Skeletal muscle cell (primary cell): ENCODE measurements at places on chromosomes 4 and X.

DNA sequence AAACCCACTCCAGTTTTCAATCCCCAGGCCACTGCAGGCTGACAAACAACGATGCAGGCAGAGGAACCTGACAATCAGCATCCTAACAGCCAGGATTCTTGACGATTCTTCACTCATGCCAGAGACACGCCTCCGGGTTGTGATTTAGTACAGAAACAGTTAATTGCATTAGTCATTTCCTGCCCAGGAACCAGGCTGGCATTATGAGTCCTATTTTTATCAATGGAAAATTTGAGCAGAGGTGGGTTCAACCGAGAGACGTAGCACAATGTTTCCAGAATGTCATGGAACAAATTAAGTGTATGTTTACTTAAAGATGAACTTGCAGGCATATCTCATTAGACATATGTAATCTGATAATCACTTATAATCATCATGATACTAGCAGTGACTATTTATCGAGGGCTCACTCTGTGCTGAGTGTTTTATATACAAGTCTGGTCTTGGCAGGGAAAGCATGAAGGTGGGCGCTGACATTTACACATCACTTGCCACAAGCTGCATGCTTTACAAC lies 159.7 kb downstream of the NSUN7 start:
- no peak for DNase-seq

DNA sequence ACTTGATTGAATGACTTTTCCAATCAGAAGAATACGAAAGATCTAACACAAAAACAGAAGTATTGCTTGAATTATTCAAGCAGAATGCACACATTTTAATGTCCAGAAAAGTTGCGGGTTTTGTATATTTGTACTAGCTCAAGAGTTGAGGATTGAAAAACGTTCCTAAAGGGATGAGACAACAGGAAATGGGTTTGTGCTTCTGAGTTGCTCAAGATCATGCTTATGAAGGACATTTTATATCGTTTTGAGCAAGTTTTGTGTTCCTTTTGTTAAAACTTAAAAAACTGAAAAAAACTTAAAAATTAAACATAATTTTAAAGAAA lies 353 bp upstream of the SMIM10 start:
- DNase-seq, result peak; percentile 26

GRCh38 chr4:52512291-52512690 lies 146.8 kb downstream of the USP46 start:
- DNase-seq, result no peak

- DNase-seq, result no peak
These were observed 7.5 kb upstream of the ACSL1 start for GRCh38 chr4:184833046-184833838.

DNA sequence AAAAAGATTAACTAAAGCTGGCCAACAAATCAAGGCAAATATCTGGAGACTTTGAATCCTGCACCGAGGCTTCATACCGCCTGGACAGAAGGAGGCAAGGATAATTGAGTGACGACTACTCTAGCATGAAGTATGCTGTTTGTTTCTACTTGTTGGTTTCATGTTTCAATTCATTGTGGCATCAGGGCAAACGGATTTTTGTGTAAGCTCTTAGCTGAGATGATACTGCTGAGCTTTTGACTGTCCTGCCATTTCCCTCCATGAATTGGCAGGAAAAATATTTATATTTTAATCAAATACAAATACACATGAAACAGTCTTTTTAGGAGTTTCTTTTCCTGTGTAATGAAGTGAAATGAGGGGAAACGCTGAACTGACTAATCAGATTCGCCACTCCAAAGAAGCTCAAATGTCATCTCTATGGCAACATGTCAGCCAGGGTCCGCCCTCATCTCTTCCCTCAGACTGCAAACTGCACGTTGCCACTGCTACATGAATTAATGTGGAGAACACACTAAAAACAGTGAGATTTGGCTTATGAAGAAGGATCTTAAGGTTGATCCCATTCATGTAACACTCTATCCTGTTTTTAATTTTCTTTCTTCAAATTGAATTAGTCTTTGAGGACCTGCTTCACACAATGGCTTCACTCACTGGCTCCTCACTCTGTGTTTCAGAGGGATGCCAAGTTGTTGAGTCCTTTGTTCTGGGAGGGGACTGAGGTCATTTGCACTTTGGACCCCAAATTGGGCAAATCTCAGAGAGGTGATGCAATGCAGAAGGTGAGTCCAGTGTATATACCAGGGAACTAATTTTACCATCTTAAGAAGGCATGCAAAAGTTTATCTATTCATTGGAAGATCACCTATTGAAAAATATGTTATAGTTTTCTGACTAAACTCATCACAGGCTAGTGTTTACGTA lies 149.6 kb upstream of the MID1 start:
- no peak for DNase-seq

DNA sequence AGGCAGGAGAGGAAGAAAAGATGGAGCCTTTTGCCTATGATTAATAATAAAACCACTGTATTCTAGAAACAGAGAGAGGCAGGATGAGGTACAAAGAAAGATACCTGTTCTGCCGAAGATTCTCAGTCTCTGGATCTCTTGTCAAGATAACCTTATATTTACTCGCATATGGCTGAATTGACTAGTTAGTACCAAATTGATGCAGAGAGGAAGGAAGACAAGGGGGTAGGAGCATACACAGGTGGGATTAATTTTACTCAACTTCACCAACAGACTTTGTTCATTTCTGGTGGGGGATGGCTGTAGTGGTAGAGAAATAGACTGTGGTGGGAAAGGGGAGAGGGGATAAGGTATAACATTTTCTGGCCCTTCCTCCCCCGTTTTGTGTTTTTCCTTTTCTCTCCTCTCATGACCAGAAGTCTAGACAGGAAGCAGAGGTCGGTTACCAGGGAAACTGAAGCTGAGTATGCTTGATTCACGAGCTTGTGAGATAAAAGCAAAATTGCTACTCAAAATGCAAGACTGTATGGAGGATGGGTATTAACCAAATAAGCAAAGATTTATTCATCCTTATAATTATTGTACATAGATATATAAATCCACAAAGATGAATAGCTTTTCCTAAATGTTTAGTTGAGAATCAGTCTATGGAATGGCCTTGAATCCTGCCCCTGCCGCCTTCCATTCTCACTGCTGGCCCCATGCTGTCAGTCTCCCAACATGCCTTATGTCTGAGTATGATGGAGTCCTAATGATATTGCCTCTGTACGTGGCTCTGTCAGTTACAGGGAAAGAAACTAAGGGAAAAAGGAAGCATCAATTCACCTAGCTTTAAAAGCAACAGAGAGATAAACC lies 17.8 kb upstream of the PAGE2B start:
- no peak for DNase-seq

GRCh38 chr4:38860788-38861424 lies 4.3 kb upstream of the TLR6 start:
- DNase-seq, result no peak

- DNase-seq, result no peak
These were observed 22.9 kb upstream of the FRMPD4 start for GRCh38 chrX:12115377-12115776.

DNA sequence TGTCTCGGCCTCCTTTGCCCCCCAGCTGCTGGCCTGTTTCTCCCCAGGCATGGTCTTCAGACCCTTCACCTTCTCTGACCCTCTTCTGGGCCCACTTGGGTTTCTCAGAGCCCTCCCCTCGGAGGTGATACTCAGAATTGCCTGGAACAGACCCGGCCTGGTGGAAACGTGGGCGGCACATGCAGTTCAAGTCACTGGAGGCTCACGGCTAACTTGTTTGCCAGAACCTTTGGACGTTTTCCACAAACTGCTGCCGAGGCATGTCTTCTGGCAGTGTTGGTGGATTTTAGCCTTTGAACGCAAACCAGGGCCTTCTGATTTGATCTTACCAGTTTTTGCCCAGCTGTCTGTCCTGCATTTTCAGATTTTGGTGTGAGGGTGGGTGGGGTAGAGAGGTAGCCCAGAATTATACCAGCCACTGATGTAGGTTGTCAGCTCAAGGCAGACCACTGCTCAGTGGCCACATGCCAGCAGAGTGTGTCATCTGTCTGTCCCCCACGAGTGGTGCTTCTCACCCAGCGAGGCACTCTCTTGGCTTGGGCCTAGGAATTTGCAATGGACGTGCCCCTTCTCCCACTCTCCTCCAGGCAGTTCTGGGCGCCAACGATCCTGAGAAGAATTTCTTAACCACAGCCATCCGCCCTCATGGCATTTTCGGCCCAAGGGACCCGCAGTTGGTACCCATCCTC lies 32.5 kb upstream of the ZNF185 start:
- DNase-seq, result no peak

GRCh38 chrX:150326541-150327247 lies 36.4 kb upstream of the MAMLD1 start:
- DNase-seq, result no peak

GRCh38 chr4:140122891-140123290 lies 31.1 kb downstream of the MAML3 start:
- DNase-seq, result no peak
